Lower lobe of right lung (tissue), 2 donors: ENCODE measurements at places on chromosomes 5 and 9. TPM values are rescaled to one million over a fixed set of nuclear protein-coding genes. Genes with fewer than 3 reads are reported as not detected.

RANBP17 gene
- total RNA-seq = 12.3 TPM

- peaks cover 11% of the 10 kb centered on the region for H3K4me1 ChIP-seq
- DNase-seq = no peak
- H3K27ac ChIP-seq = no peak overlapping the region
- H3K4me3 ChIP-seq = no peak overlapping the region
Observed at GRCh38 chr5:73418244-73418691, 30.3 kb downstream of the FOXD1 start.

GRCh38 chr5:143896966-143897365, 85.0 kb downstream of the HMHB1 start:
- no peak for DNase-seq
- no peak overlapping the region for H3K27ac ChIP-seq
- no peaks in the 10 kb centered on the region for H3K27me3 ChIP-seq
- H3K36me3 ChIP-seq = no peaks in the 10 kb centered on the region
- H3K4me3 ChIP-seq = no peak overlapping the region

- H3K36me3 ChIP-seq = no peaks in the 10 kb centered on the region
- DNase-seq = no peak
- no peaks in the 10 kb centered on the region for H3K27me3 ChIP-seq
- H3K4me1 ChIP-seq = no peaks in the 10 kb centered on the region
- H3K4me3 ChIP-seq = no peak overlapping the region
Observed at GRCh38 chr9:116471093-116471906, 215.8 kb upstream of the TRIM32 start.

- DNase-seq = no peak
- H3K27ac ChIP-seq = no peak within 1 kb of the TSS
- peaks cover 20% of the 10 kb centered on the region for H3K27me3 ChIP-seq
- H3K4me3 ChIP-seq = peak within 1 kb of the TSS; percentile 32
Observed at GRCh38 chr5:141402553-141403243, at the start of gene PCDHGA9. PCDHGA9 (plus strand) TSS chr5:141402778; CDS start chr5:141402953, 175 bp downstream.

DNA sequence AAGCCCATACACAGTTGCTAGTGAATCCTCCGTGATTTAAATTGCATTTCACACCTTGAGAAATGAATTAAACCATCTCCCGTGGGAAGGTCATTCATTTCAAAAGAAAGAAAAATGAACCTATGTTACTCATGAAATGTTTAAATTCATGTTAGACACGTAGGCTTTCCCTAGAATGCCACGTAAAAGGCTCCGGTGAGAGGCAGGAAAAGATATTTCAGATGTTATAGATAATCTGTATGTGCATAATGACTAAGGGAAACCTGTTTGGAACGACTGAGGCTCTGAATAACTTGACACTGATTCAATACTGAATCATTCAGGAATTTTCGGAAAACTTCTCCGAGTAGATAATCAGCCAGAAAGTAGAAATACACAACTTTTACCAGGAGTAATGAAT, 134.3 kb upstream of the ICE1 start:
- no peaks in the 10 kb centered on the region for H3K4me1 ChIP-seq
- H3K4me3 ChIP-seq = no peak overlapping the region
- no peaks in the 10 kb centered on the region for H3K36me3 ChIP-seq
- H3K27me3 ChIP-seq = no peaks in the 10 kb centered on the region
- H3K27ac ChIP-seq = no peak overlapping the region
- DNase-seq = no peak

DNA sequence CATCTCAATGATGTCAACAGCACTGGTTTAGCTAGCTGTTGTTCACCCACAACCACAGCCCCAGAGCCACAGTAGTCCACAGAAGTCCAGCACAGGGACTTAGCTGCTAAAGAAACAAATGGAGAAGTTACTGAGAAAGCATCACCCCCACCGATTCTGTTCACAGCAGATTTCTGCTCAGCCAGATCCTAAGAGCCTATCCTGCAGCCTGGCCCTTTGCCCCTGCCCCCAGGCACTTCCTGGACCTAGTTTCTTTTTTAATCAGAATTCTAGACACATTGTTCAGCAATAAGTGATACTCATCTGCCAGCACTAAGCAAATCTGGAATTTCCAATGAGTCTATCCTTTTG, 7.4 kb downstream of the B4GALT1 start:
- no peaks in the 10 kb centered on the region for H3K36me3 ChIP-seq
- peak overlapping the region; percentile 21 for H3K4me3 ChIP-seq
- DNase-seq = peak; percentile 69
- peaks cover 99% of the 10 kb centered on the region for H3K4me1 ChIP-seq

DNA sequence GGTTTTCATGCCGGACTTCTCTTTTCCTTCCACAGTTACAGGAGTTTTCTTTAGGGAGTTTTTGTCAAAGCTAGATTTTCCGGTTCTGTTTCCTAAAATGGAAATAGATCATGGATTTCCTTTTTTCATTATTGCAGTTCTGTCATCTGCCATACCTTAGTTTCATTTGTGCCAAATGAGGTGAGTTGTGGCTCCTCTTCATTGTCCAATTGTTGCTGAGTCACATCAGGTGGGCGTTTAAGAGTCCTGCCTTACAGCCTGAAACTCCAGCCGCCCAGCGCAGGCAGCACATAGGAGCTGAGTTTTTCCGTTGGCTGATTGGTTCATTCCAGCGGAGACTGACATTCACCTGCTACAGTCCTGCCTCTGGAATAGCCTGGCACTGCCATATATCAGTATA, 14.1 kb downstream of the SLC25A25 start:
- peak overlapping the region; percentile 73 for H3K27ac ChIP-seq
- H3K27me3 ChIP-seq = no peaks in the 10 kb centered on the region
- DNase-seq = no peak

PRUNE2 gene
- total RNA-seq = 13.6 TPM

GRCh38 chr9:127637322-127637847, 25.3 kb downstream of the STXBP1 start:
- H3K27me3 ChIP-seq = no peaks in the 10 kb centered on the region
- H3K27ac ChIP-seq = peak overlapping the region; percentile 62
- DNase-seq = no peak
- no peaks in the 10 kb centered on the region for H3K36me3 ChIP-seq

GRCh38 chr5:138064526-138064925, 19.3 kb upstream of the WNT8A start:
- no peaks in the 10 kb centered on the region for H3K4me1 ChIP-seq
- H3K4me3 ChIP-seq = no peak overlapping the region
- H3K36me3 ChIP-seq = no peaks in the 10 kb centered on the region

ENHO gene
- 0.59 TPM for total RNA-seq

GRCh38 chr5:75152860-75153259, 83.8 kb downstream of the ANKRD31 start:
- H3K4me1 ChIP-seq = no peaks in the 10 kb centered on the region
- no peaks in the 10 kb centered on the region for H3K36me3 ChIP-seq
